Muscle of leg (tissue), 16 donors: ENCODE measurements at places on chromosomes 5 and 9. TPM values are rescaled to one million over a fixed set of nuclear protein-coding genes. Genes with fewer than 3 reads are reported as not detected.

DNA sequence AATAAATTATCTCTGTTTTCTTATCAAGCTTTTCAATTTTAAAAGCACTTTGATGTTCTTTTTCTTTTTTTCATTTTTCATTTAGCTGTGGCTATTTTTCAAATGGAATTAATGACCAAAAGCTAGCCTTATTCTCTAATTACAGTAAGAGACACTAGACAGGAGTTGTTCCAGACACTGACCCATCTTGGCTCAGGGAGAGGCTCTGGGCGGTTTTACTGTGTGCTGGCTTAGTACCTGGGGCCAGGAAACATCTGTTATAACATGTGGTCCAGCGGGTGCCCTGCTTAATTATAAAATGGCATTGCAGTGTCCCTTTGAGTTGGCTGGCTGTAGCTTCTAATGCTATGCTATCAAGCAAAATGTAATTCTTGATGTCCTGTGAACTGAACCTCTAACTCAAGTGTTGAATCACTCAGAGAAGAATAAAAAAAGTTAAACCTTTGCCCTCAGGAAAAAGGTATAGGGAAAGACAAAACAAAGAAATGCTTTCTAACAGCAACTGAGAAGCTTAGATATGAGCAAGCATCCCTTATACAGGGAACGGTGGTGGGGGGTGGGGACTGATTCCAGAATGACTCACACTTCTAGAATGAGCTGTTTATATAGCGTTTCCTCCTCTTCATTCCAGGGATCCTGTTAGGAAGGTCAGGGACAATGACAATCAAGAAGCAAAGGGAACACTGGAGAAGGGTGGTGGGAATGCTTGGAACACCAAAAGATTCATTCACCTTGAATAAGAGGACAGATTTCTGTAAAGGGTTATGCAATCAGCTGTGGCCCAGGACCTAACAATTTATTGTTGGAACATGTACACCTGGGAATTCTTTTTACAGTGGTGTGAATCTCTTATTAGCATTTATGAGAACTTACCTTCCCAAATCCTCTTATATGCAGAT lies 58.7 kb upstream of the NFIB start:
- peak; percentile 87 for DNase-seq

The ACOT12 gene
- polyA plus RNA-seq: not detected

The MEF2C gene
- 811 TPM for polyA plus RNA-seq

The CCDC107 gene
- polyA plus RNA-seq: 16.3 TPM

The TAF11L5 gene
- polyA plus RNA-seq: not detected

DNA sequence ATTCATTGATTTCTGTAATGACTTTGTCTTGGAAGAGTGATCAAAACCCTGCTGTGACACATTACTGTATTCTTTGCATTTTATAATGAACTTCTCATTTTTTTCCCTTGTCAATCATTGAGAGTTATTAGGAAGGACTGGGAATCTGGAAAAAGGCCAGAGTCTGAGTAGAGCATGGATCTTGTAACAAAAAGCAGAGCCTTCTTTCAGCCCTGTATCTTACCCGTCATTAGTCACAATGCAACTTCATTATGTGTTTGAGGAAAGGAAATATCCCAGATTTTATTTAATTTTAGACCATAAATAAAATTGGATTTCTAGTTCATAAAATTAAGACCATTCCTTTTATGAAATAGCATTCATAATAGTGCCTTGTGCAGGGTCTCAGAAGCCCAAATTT lies 131.4 kb downstream of the ARHGEF28 start:
- DNase-seq: no peak

GRCh38 chr9:112121633-112122032 lies 53.5 kb downstream of the SUSD1 start:
- no peak for DNase-seq

- DNase-seq: no peak
These were observed 2.4 kb upstream of the OR1K1 start for GRCh38 chr9:122797316-122798063.

- no peak for DNase-seq
These were observed 3.6 kb upstream of the LCP2 start for GRCh38 chr5:170301149-170301548.

- DNase-seq: peak; percentile 56
These were observed 214.6 kb downstream of the TLE1 start for GRCh38 chr9:81474792-81475191.
